SIG-M5 (cell line): ENCODE measurements at places on chromosomes 13 and 19.

DNA sequence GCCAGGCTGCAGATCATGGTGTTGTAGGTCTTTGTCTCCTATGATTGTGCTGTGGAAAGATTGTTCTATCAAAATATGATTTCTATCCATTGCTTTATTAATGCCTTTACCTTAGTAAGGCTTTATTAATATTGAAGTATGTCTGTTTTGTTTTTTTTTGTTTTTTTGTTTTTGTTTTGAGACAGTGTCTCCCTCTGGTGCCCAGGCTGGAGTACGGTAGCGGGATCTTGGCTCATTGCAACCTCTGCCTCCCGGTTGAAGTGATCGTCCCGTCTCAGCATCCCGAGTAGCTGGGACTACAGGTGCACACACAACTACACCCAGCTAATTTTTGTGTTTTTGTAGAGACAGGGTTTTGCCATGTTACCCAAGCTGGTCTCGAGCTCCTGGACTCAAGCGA lies 7.7 kb downstream of the IRGC start:
- no peak for DNase-seq

GRCh38 chr13:65095161-65096082 lies 2134.7 kb downstream of the PCDH9 start:
- DNase-seq: no peak

- DNase-seq: no peak
Observed at GRCh38 chr13:82566864-82567263, 1315.4 kb downstream of the SLITRK1 start.

DNA sequence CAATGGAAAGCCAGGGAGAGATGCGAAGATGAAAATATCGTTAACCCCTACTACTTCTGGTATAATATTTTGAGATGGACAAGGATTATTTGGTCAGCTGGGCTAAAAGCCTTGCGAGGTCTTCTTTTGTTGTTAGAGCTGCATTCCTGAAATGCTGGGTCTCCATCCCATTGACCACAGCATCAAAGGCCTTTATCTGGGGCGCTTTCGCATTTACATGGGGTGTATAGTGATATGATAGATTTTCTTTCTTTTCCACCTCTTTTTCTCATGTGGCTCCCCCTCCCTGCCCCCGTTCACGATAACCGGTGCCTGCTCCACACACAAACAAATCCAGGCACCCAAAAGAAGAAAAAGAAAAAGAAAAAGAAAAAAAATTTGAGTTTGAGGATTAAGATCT lies 77.5 kb downstream of the ZNF536 start:
- DNase-seq: no peak

DNA sequence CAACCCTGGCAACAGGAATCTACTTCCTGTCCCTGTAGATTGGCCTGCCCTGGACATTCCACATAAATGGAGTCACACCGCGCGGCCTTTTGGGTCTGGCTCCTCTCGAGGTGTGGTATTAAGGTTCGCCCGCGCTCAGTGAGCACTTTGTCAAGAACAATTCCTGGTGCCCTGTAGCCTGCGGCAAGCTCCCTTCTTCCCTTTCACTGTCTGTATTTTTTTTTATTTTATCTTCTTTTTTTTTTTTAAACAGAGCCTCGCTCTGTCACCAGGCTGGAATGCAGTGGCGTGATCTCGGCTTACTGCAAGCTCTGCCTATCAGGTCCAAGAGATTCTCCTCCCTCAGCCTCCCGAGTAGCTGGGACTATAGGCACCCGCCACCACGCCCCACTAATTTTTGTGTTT lies 28.3 kb downstream of the PEX11G start:
- no peak for DNase-seq
